ENCODE measurements at places on chromosomes 2 and 18. TPM values are rescaled to one million over a fixed set of nuclear protein-coding genes. Genes with fewer than 3 reads are reported as not detected.

GRCh38 chr2:183149489-183149888 lies 25.2 kb downstream of the NUP35 start:
- no peak for DNase-seq

DNA sequence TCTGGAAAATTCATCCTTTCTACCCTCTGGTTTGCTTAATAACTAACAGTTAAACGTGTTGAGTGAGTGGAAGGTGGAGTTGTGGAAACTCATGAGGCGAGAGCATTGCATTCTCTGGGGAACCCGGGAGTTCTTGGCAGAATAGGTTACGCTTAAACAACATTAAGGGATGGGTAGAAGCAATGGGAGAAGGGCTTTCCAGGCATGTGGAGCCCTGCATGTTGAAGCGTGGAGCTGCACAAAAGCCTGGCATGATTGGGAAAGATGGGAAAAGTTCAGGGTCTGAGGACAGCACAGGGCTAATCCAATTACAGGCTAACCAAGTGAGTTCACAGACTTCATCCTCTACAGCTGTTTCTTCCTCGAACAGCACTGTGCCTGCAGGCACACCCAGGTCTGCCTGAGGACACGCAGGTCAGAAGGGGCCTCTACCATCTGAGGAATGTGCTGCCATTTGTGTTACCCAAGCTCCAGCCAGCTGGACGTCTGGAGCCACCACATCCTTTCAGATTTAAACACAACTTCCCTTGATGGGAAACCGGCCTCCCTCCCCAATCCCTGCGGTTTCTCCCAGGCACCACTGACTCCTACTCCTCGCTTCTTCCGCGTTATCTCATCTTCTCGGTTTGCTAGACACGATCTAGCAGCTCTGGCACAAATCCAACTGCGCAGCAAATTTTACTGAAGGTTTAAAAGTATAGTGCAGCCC lies 164.2 kb downstream of the ANTXR1 start:
- DNase-seq = no peak

GRCh38 chr2:178479758-178480226 lies 465 bp upstream of the PLEKHA3 start:
- DNase-seq = no peak

- no peak for DNase-seq
Measured at GRCh38 chr2:26519396-26520147, 41.6 kb upstream of the OTOF start.

GRCh38 chr2:238955648-238956531 lies 108.0 kb downstream of the TWIST2 start:
- no peak for DNase-seq

- DNase-seq = no peak
Measured at GRCh38 chr2:69634196-69634821, 9.2 kb downstream of the AAK1 start.

The SLC5A7 gene
- total RNA-seq = 0.15 TPM

The SPC25 gene
- 35.8 TPM for total RNA-seq

The ADAM23 gene
- 21.3 TPM for total RNA-seq

All from H1 (cell line).